Fibroblast of upper back skin (primary cell): ENCODE measurements at places on chromosomes 2 and 18.

GRCh38 chr2:64144057-64145013 lies at the start of gene PELI1:
Gene PELI1, minus strand, starts transcription at chr2:64144420. Its CDS starts 36,110 bp downstream, at chr2:64108310.
- DNase-seq = peak; percentile 96

- no peak for DNase-seq
Measured at GRCh38 chr2:175034716-175035115, 29.5 kb upstream of the CHN1 start.

GRCh38 chr2:157559061-157559460 lies 69.6 kb downstream of the ACVR1C start:
- peak; percentile 23 for DNase-seq

GRCh38 chr2:74571058-74571457 lies 16.5 kb downstream of the DOK1 start:
- DNase-seq = no peak

DNA sequence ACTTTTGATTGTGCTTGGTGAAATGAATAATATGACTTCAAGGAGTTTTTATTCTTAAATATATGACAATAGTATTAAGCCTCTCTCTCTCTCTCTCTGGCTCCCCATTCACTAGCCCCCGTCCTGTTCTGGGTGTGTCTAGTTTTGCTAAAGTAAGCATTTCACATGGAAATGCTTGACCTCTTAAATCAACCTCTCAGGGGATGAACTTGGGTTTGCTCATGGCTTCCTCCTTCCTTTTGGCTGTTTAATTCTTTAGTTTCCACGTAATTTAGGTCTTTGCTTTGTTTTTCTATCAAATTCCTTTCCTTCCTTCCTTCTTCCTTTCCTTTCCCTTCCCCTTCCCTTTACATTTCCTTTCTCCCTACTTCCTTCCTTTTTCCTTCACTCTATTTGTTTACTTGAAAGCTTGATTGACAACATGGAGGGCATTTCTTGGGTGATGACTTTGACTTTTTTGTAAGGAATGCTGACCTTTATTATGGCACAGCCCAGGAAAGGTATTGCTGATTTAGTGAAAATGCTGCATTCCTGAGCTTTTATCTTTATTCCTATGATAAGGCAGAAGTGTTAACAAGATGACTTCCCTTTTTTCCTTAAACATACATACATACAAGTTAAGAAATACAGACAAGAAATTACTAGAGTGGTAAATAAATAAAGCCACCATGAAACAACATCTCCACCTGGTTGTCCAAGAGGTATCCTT lies 3.6 kb downstream of the DPP4 start:
- DNase-seq = no peak

DNA sequence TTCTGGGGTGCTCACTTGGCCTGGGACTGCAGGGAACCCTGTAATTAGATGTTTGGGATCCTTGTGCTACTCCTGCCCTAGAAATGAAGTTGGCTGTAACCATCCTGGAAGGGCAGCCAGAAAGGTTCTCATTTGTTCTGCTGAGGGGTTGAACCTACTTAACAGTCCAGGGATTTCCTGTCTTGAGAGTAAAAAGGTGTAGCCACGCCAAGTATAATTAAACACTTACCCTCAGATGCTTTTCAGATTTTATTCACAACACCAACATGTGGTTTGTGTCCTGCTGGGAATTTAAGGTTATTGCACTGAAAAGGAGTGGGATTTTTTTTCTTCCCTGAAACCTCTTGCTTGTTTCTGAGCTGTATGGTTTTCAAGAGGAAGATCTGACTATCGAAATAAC lies 222.4 kb upstream of the APCDD1 start:
- no peak for DNase-seq

DNA sequence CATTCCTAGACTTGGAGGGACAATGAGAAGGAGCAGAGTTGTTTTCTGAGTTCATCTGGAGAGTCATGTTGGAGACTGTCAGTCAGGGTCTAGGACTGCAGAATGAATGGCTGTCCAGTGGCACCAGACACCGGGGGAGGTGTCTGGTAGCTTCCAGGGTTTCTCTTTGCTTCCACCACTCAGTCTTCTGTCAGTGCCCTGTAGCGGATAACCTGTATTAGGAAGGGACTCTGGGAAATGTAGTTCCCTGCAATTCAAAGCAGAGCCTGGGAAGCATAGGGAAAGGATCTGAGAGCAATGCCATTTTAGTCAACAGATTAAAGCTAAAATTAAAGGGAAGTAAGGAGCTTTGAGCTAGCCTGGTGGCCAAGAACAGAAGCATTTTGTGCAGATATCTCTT lies 257.9 kb downstream of the THSD7B start:
- DNase-seq = no peak

GRCh38 chr2:236175548-236176150 lies 7.5 kb upstream of the GBX2 start:
- DNase-seq = no peak

- DNase-seq = peak; percentile 86
Measured at GRCh38 chr2:12716282-12717190, at the start of gene TRIB2. Gene TRIB2, plus strand, starts transcription at chr2:12716936. Its CDS starts 1,372 bp downstream, at chr2:12718308.

GRCh38 chr2:98563394-98563793 lies 44.9 kb downstream of the COA5 start:
- DNase-seq = no peak

- no peak for DNase-seq
Measured at GRCh38 chr18:8601277-8602032, 7.8 kb upstream of the RAB12 start.

- no peak for DNase-seq
Measured at GRCh38 chr2:59926731-59927130, 626.7 kb downstream of the BCL11A start.

DNA sequence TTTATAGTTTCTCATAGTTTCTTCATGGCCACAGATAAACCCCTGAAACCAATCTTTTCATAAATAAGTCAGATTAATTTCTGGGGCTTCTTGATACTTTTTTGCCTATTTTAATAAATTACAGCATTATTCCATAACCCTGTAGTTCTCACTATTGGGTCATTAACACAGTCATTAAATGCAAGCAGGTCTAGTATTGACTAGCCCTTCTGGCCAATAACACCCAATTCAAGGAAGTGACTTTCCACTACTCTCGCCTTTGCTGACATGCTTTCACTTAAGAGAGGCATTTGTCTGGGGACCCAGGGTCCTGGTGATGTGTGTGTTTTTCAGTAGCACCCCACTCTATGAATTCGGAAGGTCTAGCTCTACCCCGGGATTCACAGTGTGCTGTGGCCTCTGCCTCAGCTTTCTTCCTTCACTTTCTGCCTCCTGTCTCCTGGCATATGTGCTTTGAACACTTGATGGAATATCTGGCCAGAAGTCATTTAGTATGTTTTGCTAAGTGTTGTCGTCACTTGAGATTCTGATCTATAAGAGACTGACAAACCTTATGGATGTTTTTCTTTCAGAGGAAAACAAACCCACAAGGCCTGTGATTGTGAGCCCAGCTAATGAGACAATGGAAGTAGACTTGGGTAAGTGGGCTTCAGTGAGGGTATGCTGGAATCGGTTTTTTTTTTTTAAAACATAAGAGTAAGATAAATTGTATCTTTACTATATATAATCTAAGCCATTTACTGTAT lies 18.6 kb upstream of the IL1RL2 start:
- no peak for DNase-seq

GRCh38 chr2:140654565-140654964 lies 1476.3 kb downstream of the LRP1B start:
- peak; percentile 79 for DNase-seq

DNA sequence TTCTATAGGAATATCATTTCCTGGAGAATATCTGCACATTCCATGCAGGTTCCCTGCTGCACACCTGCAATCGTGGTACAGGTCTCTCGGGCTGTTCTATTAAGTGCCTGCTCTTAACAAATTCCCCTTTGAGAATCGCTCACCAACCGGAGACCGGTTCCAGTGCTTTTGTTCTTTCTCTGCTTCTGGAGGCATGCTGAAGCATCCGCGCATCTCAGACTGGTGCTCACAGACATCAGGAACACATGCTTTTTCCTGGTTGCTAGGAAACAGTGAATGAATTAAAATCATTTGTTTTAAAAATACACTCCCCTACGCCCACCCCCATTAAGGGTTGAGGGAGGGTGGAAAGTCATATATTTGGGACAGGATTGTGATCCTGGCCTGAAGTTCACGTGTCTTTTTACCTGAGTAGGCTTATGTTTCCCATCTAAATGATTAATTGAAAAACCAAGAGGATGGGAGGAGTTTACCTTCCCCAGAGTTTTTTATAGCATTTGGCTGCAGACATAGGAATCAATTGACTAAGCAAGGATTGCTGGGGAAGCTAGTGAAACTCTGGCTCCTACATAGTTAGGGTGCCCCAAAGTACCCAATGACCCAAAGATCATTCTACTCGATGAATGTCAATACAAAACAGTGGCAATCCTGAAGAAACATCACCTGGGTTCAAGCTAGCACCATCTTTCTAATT lies at the start of gene C2orf80:
Gene C2orf80, minus strand, starts transcription at position 221 of the 694 bp plus-strand sequence. CDS start 3,044 bp downstream, outside the sequence.
- DNase-seq = no peak

DNA sequence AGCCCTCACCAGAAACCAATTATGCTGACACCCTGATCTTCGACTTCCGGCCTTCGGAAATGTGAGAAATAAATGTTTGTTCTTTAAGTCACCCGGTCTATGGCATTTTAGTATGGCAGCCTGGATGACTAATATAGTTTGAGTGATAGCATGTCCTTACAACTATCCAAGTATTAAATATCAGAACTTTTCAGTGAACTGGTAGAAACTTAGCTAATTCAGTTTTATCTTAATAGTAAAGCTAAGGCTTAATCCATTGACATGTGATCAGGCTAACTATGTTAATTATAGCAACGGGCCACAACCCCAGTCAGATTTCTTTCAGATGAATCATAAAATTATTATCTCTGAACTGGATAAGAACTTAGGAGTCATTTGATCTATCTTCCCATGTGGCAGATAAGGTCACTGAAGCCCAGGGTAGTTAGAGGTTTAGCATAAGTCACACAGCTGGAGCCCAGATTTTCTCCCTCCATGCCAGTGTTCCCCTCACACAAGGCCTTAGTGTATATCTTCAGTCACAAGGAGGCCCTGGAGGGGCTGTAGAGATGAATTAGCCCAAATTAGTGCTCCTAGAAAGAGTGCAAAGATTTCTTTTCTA lies 40.7 kb upstream of the UPP2 start:
- peak; percentile 53 for DNase-seq

- peak; percentile 24 for DNase-seq
Measured at GRCh38 chr2:161426922-161427663, 11.0 kb downstream of the TBR1 start.

DNA sequence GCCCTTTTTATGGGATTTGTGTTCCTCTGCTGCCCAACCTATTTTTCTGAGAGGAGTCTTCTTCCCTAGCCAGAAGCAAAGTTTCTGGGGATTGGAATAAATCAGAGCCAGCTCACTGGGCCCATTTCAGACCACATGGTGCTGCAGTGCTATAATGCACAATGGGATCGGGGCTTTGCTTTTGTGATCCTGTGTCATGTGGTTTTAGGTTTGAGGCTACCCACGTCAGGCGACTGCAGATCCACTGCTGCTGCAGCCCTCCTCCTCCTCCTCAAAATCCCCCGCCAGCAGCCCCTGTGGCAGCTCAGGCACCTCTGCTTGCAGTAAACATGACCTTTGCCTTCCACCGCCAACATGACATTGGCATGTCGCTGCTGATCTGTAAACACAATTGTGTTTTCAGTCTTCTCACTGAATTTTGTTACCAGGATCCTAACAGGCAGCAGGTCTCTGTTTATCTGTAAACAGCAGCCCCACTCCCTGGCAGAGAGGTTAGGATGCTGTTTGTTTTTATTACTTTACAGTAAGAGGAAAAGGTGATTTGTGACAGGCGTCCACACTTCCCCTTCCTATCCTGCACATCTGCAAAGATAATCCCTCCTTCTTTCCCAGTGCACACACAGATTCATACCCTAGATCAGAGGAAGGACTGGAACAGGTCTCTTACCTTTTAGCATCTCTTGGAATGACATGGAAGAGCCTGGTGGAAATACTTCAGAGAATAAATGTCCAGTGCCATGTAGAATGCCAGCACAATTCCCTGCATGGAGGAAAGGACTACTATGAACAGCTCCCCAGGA lies 130.8 kb downstream of the FOXI3 start:
- no peak for DNase-seq

DNA sequence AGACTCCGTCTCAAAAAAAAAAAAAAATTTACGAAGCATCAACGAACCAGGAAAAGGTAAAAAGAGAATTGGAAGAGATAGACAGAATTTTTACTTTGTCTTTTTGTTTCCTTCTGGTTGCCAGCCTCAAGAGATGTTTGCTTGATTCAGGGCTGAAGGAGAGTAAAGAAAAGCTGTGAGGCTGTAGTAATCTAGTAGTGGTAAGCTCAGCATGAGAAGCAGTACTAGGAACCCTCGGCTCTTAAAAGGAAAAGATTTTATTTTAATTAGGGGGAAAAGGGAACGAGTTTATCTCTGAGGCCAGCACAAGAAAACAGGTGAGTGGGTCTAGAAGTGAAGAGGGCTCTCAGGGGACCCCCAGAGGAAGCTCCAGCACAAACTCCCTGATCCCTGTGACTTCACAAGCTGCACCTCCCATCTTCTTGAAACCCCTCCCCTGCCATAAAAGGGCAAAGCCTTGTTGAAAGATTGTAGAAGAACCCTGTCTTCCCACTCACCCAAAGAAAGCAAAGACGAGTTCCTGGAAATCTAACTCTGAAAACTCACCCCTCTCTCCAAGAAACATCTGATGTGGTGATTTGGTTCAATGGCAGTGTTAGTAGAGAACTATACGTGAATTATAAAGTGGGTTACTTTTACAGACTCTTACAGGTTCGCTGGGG lies 8.6 kb downstream of the RBMS1 start:
- no peak for DNase-seq

DNA sequence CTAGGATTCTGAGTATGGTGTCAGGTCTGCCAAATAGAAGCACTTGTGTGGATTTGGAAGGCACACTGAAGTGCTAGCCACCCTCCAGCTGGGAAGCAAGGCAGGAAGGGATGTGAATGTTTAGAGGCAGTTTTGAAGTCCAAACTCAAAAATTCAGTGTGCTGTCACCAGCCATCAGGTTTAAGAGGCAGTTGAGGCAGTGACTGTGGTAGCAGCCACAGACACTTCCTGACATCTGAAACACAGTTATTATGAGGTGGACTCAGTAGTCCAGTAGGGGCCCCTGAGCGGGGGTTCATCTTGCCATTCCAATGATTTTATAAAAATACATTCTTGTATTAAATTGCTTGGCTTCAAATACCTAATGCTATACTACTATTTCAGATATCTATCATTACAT lies 13.4 kb upstream of the DOCK10 start:
- DNase-seq = no peak

- no peak for DNase-seq
Measured at GRCh38 chr18:59918320-59918755, 18.5 kb downstream of the PMAIP1 start.
